HCT116 (cell line): ENCODE measurements at places on chromosomes 7 and 10. TPM values are rescaled to one million over a fixed set of nuclear protein-coding genes. Genes with fewer than 3 reads are reported as not detected.

- no peak overlapping the region for H3K4me3 ChIP-seq
- no peak overlapping the region for H3K27ac ChIP-seq
- DNase-seq = no peak
- peaks cover 10% of the 10 kb centered on the region for H3K27me3 ChIP-seq
- H3K36me3 ChIP-seq = no peaks in the 10 kb centered on the region
Observed at GRCh38 chr7:40674316-40674715, 539.5 kb downstream of the SUGCT start.

The FAM25C gene
- not detected for total RNA-seq

GRCh38 chr10:3592424-3592823 is 192.6 kb downstream of the KLF6 start:
- no peaks in the 10 kb centered on the region for H3K4me1 ChIP-seq
- H3K27me3 ChIP-seq = no peaks in the 10 kb centered on the region
- H3K36me3 ChIP-seq = no peaks in the 10 kb centered on the region
- no peak for DNase-seq
- no peak overlapping the region for H3K27ac ChIP-seq

DNA sequence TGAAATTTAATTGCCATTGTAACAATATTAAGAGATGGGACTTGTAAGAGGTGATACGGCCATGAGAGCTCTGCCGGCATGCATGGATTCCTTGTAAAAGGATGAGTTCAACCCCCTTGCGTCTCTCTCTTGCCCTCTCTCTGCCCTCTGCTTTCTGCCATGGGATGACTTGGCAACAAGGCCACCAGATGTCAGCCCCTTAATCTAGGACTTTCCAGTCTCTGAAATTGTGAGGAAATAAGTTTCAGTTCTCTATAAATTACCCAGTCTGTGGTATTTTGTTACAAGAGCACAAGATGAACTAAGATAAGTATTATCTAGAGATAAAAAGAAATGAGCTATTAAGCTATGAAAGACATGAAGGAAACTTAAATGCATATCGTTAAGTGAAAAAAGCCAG is 145.7 kb upstream of the AHR start:
- no peaks in the 10 kb centered on the region for H3K27me3 ChIP-seq
- H3K36me3 ChIP-seq = no peaks in the 10 kb centered on the region
- H3K4me1 ChIP-seq = no peaks in the 10 kb centered on the region
- no peak overlapping the region for H3K27ac ChIP-seq

GRCh38 chr7:49812534-49812933 is 39.1 kb downstream of the VWC2 start:
- no peaks in the 10 kb centered on the region for H3K4me1 ChIP-seq
- no peak for DNase-seq
- no peaks in the 10 kb centered on the region for H3K36me3 ChIP-seq

GRCh38 chr10:51377070-51377931 is 303.0 kb downstream of the PRKG1 start:
- H3K4me1 ChIP-seq = no peaks in the 10 kb centered on the region
- H3K36me3 ChIP-seq = no peaks in the 10 kb centered on the region
- no peak overlapping the region for H3K27ac ChIP-seq
- no peak for DNase-seq

- peaks cover 34% of the 10 kb centered on the region for H3K4me1 ChIP-seq
- no peak overlapping the region for H3K4me3 ChIP-seq
- H3K27ac ChIP-seq = no peak overlapping the region
- no peaks in the 10 kb centered on the region for H3K27me3 ChIP-seq
Observed at GRCh38 chr10:100733329-100733728, 12.1 kb upstream of the PAX2 start.

The HYAL4 gene
- not detected for total RNA-seq

DNA sequence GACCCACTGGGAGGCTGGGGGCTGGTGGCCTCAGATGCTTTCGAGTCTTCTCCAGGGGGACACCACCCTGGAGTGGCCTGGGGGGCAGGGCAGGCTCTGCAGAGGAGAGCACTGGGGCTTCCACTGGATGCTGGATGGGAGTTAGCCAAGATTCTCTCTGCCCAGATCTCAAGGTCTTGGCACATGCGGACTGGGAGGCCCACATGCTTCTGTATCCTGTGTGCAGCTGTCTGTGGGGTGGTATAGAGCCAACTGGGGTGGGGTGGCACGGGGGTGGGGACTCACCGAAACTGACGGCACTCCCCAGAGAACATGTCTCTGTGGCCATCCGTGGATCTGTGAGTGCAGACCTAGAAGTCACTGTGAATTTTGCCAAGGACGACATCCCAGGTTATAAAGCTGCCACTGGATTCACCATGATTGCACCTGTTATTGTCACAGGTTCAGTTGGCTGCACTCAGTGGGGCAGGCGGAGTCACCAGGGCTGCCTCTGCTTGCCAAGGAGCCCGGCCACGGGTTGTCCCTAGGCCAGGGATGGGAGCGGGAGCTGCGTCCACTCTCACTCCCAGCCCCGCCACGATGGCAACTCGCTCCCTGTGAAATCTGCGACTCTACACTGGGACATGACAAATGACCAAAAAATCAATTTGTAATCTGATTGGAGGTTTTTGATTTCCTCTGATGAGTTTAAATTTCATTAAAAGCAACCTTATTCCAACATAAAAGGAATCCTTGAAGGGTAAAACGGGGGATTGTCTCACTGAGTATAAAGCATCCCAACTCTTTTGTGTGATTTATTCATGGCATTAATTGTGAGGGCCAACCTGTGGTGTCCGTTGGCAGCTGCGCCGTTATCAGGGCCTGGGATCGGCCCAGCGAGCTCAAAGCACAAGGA is 131.3 kb downstream of the EBF3 start:
- H3K27me3 ChIP-seq = no peaks in the 10 kb centered on the region
- H3K27ac ChIP-seq = no peak overlapping the region
- H3K36me3 ChIP-seq = no peaks in the 10 kb centered on the region
- no peak overlapping the region for H3K4me3 ChIP-seq
- no peak for DNase-seq
- no peaks in the 10 kb centered on the region for H3K4me1 ChIP-seq
